ENCODE measurements at places on chromosomes 3 and 15. TPM values are rescaled to one million over a fixed set of nuclear protein-coding genes. Genes with fewer than 3 reads are reported as not detected.

Gene FBXO40
- not detected for total RNA-seq

Gene SLC51A
- total RNA-seq: not detected

Gene GOLGA6L10
- 0.40 TPM for total RNA-seq

Gene SPATA12
- total RNA-seq: 0.44 TPM

Gene SI
- not detected for total RNA-seq

Gene TIGIT
- not detected for total RNA-seq

Gene ULK3
- 30.7 TPM for total RNA-seq

Gene CXCR6
- total RNA-seq: not detected

Gene PTX3
- total RNA-seq: 0.81 TPM

Gene CEMIP
- 2.4 TPM for total RNA-seq

Gene RARB
- 13.0 TPM for total RNA-seq

Gene PIF1
- 16.2 TPM for total RNA-seq

Gene NMD3
- 68.7 TPM for total RNA-seq

Gene ANKRD34C
- not detected for total RNA-seq

Gene TGM4
- 0.08 TPM for total RNA-seq

Gene ATP13A5
- total RNA-seq: not detected

Gene PP2D1
- not detected for total RNA-seq

Gene LRRIQ4
- not detected for total RNA-seq

Gene HYKK
- total RNA-seq: 6.3 TPM

Gene SRGAP3
- 0.89 TPM for total RNA-seq

Gene DUOXA1
- 0.20 TPM for total RNA-seq

Gene RGMA
- total RNA-seq: 0.18 TPM

Gene ZIC1
- total RNA-seq: not detected

Gene GUCA1C
- not detected for total RNA-seq

Gene CMTM8
- total RNA-seq: 10.5 TPM

Gene CPN2
- total RNA-seq: not detected

Gene SAMMSON
- total RNA-seq: not detected

Gene AGBL1
- not detected for total RNA-seq

Gene SLC35G2
- total RNA-seq: 28.8 TPM

Gene BCL2A1
- 18.4 TPM for total RNA-seq

Gene FGF12
- 0.61 TPM for total RNA-seq

Gene PLSCR1
- 47.2 TPM for total RNA-seq

Gene AADACL2
- total RNA-seq: not detected

Gene NR1I2
- not detected for total RNA-seq

Gene ROBO1
- 13.2 TPM for total RNA-seq

Gene CD80
- total RNA-seq: not detected

Gene SCG5
- 2.1 TPM for total RNA-seq

Gene PODXL2
- 8.3 TPM for total RNA-seq

Gene CLRN1
- total RNA-seq: not detected

Gene GCSAM
- not detected for total RNA-seq

Gene HCLS1
- total RNA-seq: 0.45 TPM

Gene OR5K2
- total RNA-seq: not detected

Gene SLC28A2
- not detected for total RNA-seq

Gene ATP10A
- total RNA-seq: 7.0 TPM

Gene TMC3
- not detected for total RNA-seq

Gene HTD2
- total RNA-seq: 7.2 TPM

Gene PAQR9
- 3.0 TPM for total RNA-seq
